MCF 10A (cell line): ENCODE measurements at places on chromosomes 6 and 20. TPM values are rescaled to one million over a fixed set of nuclear protein-coding genes. Genes with fewer than 3 reads are reported as not detected.

- DNase-seq: peak; percentile 82
- H3K36me3 ChIP-seq: peaks cover 10% of the 10 kb centered on the region
Observed at GRCh38 chr6:130018292-130018743, at the start of gene L3MBTL3. L3MBTL3 (plus strand) TSS chr6:130018581; CDS start chr6:130042700, 24,119 bp downstream.

GRCh38 chr20:51338692-51339440 is 203.7 kb downstream of the NFATC2 start:
- no peaks in the 10 kb centered on the region for H3K36me3 ChIP-seq
- DNase-seq: peak; percentile 38
- H3K4me3 ChIP-seq: no peak overlapping the region
- no peaks in the 10 kb centered on the region for H3K27me3 ChIP-seq
- no peak overlapping the region for H3K27ac ChIP-seq
- peaks cover 6% of the 10 kb centered on the region for H3K4me1 ChIP-seq

DNA sequence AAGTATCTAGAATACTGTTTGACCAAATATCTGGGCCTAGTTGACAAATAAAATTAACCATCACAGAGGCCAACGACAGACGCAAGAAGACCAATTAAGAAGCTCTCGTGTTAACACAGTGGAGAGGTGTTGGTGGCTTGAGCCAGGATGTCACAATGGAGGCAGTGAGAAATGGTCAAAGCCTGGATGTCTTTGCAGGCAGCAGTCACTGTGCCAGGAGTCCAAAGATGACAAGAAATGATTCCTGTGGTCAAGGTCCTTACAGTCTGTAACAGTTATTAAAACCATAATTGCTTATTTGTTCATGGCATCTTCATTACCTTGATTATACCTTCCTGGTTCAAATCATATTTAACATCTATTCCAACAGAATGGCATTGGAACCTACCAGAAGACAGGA is 91.3 kb upstream of the EDN1 start:
- no peak overlapping the region for H3K4me3 ChIP-seq
- H3K4me1 ChIP-seq: no peaks in the 10 kb centered on the region
- H3K27me3 ChIP-seq: no peaks in the 10 kb centered on the region
- H3K27ac ChIP-seq: no peak overlapping the region

DNA sequence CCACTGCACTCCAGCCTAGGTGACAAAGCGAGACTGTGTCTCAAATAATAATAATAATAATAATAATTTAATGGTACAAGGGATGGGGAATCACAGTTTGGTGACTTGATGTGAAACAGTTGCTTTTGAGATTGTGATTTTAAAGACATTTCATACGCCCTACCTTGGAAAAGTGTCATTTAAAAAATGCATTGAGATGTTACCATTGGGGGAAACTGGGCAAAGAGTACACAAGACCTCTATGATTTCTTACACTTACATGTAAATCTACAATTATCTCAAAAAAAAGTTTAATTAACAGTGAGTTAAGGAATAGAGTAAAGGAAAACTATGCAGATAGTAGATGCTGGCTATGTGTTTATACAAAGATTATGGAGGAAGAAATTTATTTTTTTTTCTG is 22.3 kb downstream of the ADTRP start:
- no peak for DNase-seq
- no peak overlapping the region for H3K4me3 ChIP-seq
- H3K27ac ChIP-seq: no peak overlapping the region
- no peaks in the 10 kb centered on the region for H3K27me3 ChIP-seq

OTOR gene
- total RNA-seq: not detected in 2 replicates

GRCh38 chr6:36666826-36667591 is 11.5 kb upstream of the CDKN1A start:
- H3K27me3 ChIP-seq: no peaks in the 10 kb centered on the region
- peaks cover 31% of the 10 kb centered on the region for H3K4me1 ChIP-seq
- DNase-seq: peak; percentile 98
- H3K27ac ChIP-seq: peak overlapping the region; percentile 91

GRCh38 chr6:110617057-110617456 is 140.6 kb upstream of the SLC22A16 start:
- DNase-seq: no peak
- H3K27ac ChIP-seq: no peak overlapping the region
- H3K36me3 ChIP-seq: peaks cover 23% of the 10 kb centered on the region

DNA sequence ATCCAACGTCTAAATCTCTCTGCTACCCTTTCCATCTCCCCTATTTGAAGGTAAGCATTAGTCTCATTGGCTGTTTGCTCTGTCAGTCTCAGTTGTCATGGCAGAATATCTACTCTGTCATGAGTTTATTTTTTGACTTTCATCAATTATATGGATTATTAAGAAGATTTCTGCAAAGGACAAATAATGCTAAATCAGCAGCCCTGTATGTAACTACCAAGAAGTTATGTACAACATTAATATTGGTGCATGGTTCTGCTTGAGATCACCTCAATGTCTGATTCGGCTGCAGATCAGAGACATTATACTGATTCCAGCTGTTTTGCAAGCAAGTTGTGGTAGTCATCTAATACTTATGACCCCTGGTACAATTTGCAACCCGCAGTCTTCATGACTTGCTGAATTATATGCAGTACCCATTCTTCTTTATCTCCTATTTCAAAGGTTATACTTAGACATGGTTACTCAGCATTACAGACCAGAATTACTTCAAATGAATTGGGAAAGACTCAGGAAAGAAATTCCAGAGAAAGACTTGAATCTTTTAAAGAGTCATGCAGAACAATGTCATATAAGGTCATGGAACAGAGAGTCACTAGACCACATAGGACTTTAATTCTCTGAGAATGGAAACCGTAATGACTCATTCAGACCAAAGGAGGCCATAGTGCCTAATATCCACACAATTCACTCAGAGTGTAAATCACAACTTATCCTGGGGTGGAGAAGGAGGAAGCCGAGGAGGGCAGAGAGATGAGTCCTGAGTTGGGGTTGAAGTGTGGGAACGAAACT is 201.4 kb downstream of the IBTK start:
- DNase-seq: no peak
- no peak overlapping the region for H3K4me3 ChIP-seq
- no peak overlapping the region for H3K27ac ChIP-seq
- no peaks in the 10 kb centered on the region for H3K36me3 ChIP-seq

GRCh38 chr6:14713008-14713960 is 532.6 kb upstream of the JARID2 start:
- H3K36me3 ChIP-seq: peaks cover 7% of the 10 kb centered on the region
- H3K27me3 ChIP-seq: no peaks in the 10 kb centered on the region
- no peak overlapping the region for H3K4me3 ChIP-seq

- peak overlapping the region; percentile 11 for H3K27ac ChIP-seq
- peaks cover 16% of the 10 kb centered on the region for H3K36me3 ChIP-seq
- peaks cover 35% of the 10 kb centered on the region for H3K4me1 ChIP-seq
- H3K4me3 ChIP-seq: no peak overlapping the region
Observed at GRCh38 chr20:45014671-45015415, 48.5 kb downstream of the STK4 start.

FUT9 gene
- total RNA-seq: not detected in 2 replicates

DNA sequence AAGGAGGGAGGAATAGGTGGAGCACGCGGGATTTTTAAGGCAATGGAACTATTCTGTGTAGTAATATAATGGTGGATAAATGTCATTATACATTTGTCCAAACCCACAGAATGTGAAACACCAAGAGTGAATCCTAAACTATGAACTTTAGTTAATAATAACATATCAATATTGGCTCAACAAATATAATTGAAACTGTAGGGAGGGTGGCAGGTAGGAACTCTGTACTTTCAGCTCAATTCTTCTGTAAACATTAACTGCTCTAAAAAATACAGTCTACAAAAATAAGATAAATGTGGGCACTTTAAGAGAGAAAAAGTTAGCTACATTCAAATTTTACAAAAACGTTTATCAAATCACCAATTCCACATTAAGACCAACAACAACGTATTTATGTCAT is 136.7 kb upstream of the RUNX2 start:
- no peak for DNase-seq
- H3K27ac ChIP-seq: no peak overlapping the region
- no peaks in the 10 kb centered on the region for H3K27me3 ChIP-seq
- H3K4me1 ChIP-seq: peaks cover 8% of the 10 kb centered on the region
- H3K36me3 ChIP-seq: no peaks in the 10 kb centered on the region
- no peak overlapping the region for H3K4me3 ChIP-seq

DNA sequence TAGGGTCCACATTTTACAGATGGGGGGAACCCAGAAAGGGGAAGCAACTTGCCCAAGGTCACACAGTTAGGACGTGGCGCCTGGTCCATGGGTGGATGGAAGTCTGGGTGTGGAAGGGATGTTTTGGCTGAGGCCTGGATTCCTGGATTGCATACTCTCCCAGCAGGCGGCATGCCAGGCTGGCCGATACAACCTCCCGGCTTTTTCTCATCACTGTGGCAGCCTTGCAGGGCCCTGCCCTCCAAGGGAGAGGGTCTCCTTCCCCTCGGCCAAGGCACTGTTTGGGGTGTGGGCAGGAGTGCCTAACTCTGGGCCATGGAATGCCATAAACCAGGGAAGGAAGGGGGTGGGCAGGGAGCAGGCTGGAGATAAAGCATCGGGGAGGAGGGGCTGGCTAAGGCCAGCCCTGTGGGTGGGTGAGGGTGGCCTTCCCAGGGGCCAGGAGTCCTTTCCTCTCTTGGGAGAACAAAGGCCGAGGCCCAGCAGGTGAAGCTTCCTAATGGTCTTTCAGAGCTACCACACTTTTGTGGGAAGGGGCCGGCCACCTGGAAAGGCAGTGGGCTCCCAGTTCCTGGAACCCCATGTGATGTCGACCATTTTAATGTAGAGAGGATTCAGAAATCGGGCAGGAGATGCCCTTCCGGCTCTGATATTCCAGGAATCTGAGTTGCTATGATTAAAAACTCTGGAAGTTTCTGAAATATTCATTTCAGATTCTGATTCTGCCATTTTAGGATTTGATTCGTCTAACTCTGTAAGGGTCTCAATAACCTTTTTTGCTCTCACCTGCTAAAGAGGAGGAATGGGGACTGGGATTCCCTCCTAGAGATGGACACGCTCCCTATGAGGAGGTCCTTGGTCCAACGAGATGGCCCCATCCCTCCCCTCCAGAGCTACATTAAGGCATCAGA is 4.2 kb downstream of the FOXS1 start:
- peaks cover 15% of the 10 kb centered on the region for H3K4me1 ChIP-seq
- H3K4me3 ChIP-seq: no peak overlapping the region
- no peaks in the 10 kb centered on the region for H3K27me3 ChIP-seq
- H3K36me3 ChIP-seq: no peaks in the 10 kb centered on the region
- H3K27ac ChIP-seq: no peak overlapping the region
- peak; percentile 21 for DNase-seq

DNA sequence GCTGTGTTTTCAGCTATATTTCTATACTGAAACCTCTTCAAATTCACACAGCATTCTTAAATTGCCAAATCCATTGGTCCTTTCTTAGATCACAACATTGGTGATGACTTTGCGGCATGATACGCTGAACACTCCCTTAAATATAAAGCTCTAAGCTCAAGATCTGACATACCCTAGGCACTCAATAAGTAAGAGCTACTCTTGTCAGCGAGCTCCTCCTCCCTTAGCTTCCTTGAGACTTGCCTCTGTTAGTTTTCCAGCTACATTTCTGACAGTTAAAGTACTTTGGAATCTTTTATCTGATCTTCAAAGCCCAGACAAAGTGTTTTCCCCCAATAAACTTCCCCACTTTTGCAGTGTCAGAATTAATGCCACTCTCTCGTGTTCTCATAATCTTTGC is 117.0 kb downstream of the HIVEP2 start:
- no peak for DNase-seq
- no peak overlapping the region for H3K4me3 ChIP-seq
- no peaks in the 10 kb centered on the region for H3K27me3 ChIP-seq
- H3K4me1 ChIP-seq: peaks cover 34% of the 10 kb centered on the region
- no peaks in the 10 kb centered on the region for H3K36me3 ChIP-seq

DNA sequence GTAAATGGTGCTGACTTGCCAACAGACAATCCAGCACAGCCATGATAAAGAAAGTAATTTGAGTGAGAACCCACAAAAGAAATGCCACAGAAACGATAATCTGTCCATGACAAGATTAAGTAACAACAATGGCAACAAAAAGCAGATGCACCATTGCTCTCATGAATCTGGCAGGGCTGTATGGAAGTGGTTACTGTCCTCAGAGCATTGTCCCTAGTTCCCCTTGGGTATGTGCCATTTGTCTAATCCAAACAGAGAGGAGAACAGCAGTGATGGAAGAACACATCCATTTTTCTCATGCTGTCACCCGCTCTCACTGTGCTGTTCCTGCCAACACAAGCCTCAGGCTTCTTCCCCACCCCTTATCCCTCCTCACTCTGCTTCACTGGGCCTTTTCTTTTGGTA is 65.8 kb downstream of the REV3L start:
- DNase-seq: no peak
- H3K4me1 ChIP-seq: peaks cover 21% of the 10 kb centered on the region
- no peaks in the 10 kb centered on the region for H3K27me3 ChIP-seq
- H3K4me3 ChIP-seq: no peak overlapping the region
- H3K27ac ChIP-seq: no peak overlapping the region
- H3K36me3 ChIP-seq: peaks cover 7% of the 10 kb centered on the region

GRCh38 chr20:32634041-32634805 is 39.5 kb downstream of the C20orf203 start:
- no peak overlapping the region for H3K4me3 ChIP-seq
- H3K4me1 ChIP-seq: no peaks in the 10 kb centered on the region
- H3K27me3 ChIP-seq: no peaks in the 10 kb centered on the region
- no peak for DNase-seq
- H3K27ac ChIP-seq: no peak overlapping the region

GRCh38 chr6:23456396-23456795 is 669.6 kb upstream of the NRSN1 start:
- no peak for DNase-seq
- H3K36me3 ChIP-seq: no peaks in the 10 kb centered on the region
- H3K4me3 ChIP-seq: no peak overlapping the region
- H3K27me3 ChIP-seq: no peaks in the 10 kb centered on the region
- H3K4me1 ChIP-seq: no peaks in the 10 kb centered on the region

FAM217A gene
- total RNA-seq: not detected in 2 replicates

GDAP1L1 gene
- total RNA-seq: 0.37 TPM in 1 of 2 replicates, not detected in the other

GRCh38 chr20:3181270-3181669 is 7.9 kb upstream of the LZTS3 start:
- H3K27ac ChIP-seq: no peak overlapping the region
- H3K4me3 ChIP-seq: no peak overlapping the region
- no peaks in the 10 kb centered on the region for H3K27me3 ChIP-seq
- DNase-seq: no peak
- peaks cover 10% of the 10 kb centered on the region for H3K4me1 ChIP-seq

UNC93A gene
- total RNA-seq: not detected in 2 replicates

DNA sequence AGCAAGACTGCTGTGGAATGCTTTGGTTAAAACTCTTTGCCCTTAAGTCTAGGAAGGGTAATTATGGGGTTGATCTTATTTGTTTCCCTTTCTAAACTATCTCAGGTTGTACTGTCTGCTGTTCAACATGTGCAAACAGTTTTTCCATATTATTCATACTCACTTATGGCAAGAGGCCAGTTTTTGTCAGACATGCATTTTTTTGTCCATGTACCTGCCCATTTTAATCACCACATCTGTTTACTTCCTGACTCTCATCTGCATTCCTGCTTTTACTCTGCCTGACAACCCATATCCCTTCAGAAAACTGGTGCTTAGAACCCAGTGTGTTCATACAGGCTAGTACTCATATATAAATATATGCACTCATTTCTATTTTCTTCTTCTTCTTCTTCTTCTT is 80.3 kb downstream of the LPA start:
- H3K27ac ChIP-seq: no peak overlapping the region
- H3K4me1 ChIP-seq: peaks cover 21% of the 10 kb centered on the region
- peak; percentile 56 for DNase-seq
- H3K4me3 ChIP-seq: no peak overlapping the region
- H3K27me3 ChIP-seq: peaks cover 32% of the 10 kb centered on the region
